Stimulated activated CD4-positive, alpha-beta T cell treated with anti-CD3 and anti-CD28 coated beads, Interleukin-15, amount 100 ng/mL, for 1 hour (primary cell): ENCODE measurements at places on chromosomes 2 and 18.
A peak's percentile ranks its signal among the peaks of the same experiment; 100 is the strongest.

GRCh38 chr18:59376351-59376935, 17.4 kb upstream of the LMAN1 start:
- no peak for DNase-seq

GRCh38 chr2:238702276-238703052, 145.4 kb upstream of the TWIST2 start:
- DNase-seq: no peak

GRCh38 chr2:179511105-179511789, 246.6 kb upstream of the SESTD1 start:
- no peak for DNase-seq

- DNase-seq: no peak
Measured at GRCh38 chr2:112149866-112150435, 11.8 kb downstream of the FBLN7 start.

- no peak for DNase-seq
Measured at GRCh38 chr2:1749489-1750119, 5.3 kb upstream of the PXDN start.

DNA sequence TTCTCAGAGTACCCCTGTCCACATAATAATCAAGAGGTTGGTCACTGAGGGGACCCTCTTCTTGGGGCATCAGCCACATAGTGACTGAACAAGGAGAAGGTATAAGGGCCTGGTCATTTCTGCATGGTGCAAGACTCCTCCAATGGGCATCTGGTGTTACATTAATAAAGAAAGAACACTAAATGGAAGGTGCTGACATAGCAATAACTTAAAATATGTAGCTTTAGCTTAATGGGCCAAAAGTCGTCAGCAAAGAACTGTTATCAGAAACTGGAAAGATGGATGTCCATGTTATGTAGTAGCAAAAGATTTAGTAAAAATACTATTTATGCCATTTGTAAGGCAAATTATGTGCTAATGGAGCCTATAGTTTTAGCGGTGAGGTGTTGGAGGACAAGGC, 916.5 kb upstream of the SOX11 start:
- no peak for DNase-seq

GRCh38 chr2:105450471-105450870, 51.6 kb upstream of the FHL2 start:
- DNase-seq: no peak

GRCh38 chr2:136423516-136423996, 305.6 kb upstream of the CXCR4 start:
- peak; percentile 52 for DNase-seq

DNA sequence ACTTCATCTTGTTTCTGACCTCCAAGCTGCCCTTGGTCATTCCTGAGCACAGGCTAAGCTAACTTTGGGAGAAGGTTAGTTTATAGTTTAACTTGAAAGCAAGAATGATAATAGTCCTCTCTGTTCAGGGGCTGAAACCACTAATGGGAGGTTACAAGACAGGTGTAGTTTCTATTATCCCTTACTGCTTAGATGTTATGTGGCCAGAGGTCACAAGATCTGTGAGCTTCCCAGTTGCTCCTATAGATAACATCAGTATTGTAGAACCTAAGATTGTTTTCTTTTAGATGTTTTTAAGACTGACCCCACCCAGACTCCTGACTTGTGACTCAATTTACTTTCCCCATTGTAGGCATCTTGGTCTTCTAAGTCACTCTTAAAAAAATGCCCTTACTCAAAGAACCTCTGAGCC, 94.8 kb upstream of the LPIN2 start:
- DNase-seq: no peak

GRCh38 chr2:41847744-41848441, 199.9 kb upstream of the PKDCC start:
- no peak for DNase-seq

- no peak for DNase-seq
Measured at GRCh38 chr2:132929786-132930185, 259.8 kb upstream of the LYPD1 start.

- no peak for DNase-seq
Measured at GRCh38 chr2:36356990-36357846, 1.6 kb downstream of the CRIM1 start.

DNA sequence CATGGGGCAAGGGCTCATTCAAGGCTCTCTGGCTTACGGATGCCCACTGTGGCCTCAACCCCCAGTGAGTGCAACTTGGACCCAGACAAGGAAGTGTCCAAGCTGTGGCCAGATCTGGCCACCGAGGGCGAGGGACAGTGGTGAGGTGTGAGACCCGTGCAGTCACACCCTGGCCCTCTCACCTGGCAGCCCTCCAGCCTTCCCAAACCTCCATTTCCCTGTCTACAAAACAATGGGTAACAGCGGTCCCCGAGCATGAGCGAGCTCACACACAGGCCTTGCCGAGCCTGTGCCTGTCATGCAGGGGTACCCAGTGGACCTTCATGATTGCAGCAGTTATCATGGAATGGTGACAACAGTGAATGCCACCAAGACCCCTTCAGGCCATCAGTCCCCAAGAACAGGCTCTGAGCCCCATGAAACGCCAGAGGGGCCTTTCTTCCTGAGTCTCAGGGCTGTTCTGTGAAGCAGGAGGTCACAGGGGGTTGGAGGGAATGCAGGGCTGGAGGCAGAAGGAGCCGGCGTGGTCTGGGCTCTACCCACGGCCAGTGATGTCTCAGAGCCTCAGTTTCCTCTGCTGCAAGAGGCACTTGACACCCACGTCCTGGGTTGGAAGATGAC, 49.8 kb downstream of the RAMP1 start:
- DNase-seq: no peak

DNA sequence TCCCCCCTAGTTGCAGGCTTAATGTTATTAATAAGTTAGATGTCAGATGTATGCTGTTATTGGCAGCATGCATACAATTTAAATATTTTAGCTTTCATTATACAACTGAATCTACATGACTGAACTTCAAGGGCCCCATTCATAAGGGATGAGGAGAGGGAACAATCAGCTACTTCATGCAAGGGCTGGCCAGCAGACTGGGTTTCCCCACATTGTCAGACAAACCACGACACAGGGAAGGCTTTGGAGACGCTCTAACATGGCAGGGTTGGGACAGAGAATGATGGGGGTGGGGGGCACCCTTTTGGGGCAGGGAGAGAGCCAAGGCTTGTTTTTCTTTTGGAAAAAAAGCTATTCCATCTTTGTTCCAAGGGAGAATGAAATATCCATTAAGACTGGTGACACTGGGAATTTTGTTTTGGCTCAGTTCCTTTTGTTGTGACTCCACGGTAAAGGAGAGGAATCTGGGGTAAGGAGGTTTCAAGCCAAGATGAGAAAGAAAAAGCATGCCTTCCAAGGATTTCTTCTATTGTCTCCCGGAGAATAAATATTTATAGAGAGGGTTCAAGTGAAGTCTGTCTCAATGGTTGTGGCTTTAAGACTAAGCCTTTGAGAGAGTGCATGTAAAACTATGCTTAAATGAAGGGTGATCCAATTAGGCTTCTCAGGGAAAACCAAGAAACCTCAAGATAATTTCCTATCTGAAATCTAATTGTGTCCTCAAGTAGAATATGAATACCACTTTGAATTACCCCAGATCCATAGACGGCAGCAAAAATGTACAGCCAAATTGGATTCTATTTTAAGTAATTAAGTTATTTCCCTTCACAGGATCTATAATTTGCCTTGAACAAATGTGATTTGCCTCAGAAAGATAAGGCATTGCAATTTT, 5.4 kb downstream of the CXCR4 start:
- DNase-seq: no peak

DNA sequence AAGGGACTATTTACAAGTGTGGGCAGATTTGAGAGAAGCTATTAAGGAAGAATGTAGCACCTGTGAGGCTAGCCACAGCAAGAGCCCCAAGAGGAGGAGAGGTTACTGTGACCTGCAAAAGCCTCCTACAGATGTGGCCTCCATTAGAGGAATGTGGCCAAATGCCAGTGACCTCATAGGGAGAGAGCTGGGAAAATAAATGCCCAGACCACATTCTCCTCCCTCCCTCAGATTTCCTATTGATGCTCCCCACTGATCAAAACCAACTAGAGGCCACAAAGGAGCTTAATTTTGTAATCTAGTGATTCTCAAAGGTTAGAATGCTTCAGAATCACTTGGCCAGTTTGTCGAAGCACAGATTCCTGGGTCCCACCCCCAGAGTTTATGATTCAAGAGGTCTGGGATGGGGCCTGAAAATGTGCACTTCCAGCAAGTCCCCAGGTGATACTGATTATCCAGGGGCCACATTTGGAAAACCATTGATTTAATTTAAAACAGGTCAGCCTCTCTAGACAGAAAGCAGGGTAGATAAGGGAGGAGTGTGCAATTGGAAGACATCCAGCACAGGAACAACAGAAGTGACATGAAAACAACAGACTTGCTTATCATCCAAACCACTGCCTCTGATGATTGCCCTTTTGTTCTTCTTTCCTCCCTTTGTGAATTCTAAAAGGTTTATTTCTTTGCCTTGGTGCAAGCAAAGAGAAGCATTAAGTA, 61.2 kb upstream of the RBBP8 start:
- DNase-seq: no peak

DNA sequence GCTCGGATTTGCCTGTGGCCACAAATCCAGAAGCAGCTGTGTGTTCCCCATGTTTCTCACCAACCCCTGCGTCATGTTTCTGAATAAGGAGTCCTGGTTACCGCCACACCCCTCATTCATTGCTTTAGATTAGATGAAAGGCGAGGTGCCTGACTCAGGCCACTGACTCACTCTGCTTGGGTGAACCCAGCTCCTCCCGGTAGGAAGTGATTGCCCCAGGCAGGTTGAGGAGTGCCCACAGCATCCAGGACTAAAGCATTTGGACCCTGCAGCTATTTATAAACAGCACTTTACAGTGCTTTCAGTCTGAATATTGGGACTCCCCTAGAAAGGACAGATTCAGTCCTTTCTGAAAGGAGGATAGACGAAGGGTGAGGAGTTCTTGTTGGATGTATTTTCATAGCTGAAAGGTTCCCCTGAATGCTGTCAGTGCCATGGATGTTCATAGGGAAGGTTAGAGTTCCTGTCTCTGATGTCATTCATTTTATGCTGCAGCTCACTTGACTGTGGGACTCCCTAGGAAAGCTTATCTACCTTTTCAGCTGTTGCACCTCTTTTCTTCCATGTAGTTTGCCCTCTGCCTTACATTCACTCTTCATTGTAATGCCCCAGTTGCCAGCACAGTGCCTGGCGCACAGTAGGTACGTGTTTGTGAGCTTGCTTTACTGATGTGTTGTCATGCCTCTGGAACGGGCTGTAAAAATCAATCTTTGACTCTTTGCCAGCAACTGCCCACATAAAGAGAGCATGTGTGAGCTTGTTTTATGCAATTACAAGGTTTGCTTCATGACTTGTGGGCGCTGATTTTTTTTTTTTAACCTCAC, 14.9 kb downstream of the ITGA6 start:
- peak; percentile 33 for DNase-seq

DNA sequence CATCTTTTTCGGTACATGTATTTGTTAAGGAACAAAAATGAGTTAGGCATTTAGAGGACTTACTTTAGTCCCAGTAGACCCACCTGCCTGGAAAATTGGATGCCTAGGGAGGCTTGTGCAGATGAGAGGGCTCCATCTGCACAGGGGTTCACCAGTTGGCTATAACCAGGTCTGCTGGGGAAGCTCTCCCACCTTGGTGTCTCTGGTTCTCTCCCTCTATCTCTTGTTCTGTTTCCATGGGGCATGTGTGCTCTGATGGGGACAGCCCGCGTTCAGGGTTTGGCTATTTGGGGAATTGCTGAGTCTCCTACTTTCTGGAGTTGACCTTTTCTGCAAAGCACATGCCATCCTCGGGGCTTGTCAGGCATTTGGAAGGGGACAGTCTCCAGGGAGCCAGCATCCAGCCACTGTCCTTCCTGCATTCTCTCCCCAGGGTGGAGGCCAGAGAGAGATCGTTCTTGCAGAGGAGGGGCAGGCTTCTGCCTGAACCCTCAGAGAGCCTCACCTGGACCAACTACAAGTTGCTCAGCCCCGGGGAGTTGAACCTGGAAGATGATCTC, 157.3 kb downstream of the KLHL29 start:
- no peak for DNase-seq

DNA sequence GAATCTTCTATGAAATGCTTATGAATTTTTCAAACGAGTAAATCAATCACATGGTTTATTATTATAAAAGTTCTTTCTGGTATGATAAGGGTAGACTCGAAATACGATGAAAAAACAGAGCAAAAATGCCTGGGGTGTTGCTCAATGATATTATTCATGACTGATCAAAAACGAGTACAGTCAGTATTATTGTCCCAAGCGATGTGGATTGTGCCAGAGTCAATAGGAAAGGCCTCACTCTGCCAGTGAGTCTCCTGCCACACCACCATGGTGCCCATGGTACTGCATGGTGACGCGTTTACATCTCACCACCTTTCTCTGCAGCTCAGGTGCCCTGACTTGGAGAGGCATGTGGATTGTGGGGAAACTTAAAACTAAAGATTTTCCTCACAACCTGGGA, 58.5 kb downstream of the KCTD1 start:
- no peak for DNase-seq

GRCh38 chr2:227460070-227460485, 11.9 kb upstream of the AGFG1 start:
- DNase-seq: peak; percentile 32

GRCh38 chr2:223868005-223868404, 30.6 kb upstream of the AP1S3 start:
- DNase-seq: no peak

- DNase-seq: no peak
Measured at GRCh38 chr2:221629468-221629867, 57.4 kb upstream of the EPHA4 start.

- DNase-seq: no peak
Measured at GRCh38 chr2:186687807-186688211, 6.1 kb upstream of the FAM171B start.

- DNase-seq: no peak
Measured at GRCh38 chr2:199460101-199460671, 2.4 kb upstream of the SATB2 start.

- DNase-seq: no peak
Measured at GRCh38 chr2:61758159-61758558, 95.7 kb downstream of the FAM161A start.

DNA sequence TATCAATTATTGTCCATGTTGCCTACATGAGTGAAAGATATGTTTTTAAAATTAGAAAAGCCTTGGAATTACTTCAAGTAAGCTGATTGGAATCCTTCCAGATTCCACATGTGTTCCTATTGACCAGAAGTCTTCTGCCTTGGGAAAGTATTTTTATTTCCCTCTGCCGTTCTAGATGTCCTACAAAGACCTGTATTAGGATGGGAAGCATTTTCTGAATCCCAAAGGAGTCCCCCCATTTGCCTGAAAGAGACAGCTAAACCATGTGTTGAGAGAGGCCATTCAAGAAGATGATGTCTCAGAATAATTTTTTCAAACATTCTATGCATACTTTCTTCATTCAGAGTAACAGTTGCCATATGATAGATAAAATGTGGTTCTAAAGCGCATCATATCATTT, 19.0 kb upstream of the MYO1B start:
- no peak for DNase-seq

DNA sequence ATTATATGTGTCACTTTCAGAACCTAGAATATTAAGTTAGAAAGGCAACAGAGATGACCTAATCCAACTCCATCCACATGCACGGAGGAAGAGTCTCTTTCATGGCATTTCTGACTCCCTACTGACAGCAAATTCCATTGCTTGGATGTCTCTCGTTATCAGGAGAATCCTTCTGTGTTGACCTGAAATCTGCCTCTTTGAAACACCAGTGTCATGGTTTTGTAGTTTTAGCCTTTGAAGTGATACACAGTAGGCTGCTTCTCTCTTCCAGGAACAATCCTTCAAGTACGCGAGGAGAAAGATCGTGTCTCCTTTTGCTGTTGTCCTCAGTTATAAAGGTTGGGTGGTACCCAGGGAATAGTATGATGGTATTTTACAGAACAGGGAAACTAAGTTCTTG, 201.9 kb upstream of the RASGRP3 start:
- DNase-seq: no peak
